ENCODE measurements at places on chromosomes 6 and 20.

GRCh38 chr6:163872335-163872734 lies 457.8 kb downstream of the QKI start:
- no peak for DNase-seq

DNA sequence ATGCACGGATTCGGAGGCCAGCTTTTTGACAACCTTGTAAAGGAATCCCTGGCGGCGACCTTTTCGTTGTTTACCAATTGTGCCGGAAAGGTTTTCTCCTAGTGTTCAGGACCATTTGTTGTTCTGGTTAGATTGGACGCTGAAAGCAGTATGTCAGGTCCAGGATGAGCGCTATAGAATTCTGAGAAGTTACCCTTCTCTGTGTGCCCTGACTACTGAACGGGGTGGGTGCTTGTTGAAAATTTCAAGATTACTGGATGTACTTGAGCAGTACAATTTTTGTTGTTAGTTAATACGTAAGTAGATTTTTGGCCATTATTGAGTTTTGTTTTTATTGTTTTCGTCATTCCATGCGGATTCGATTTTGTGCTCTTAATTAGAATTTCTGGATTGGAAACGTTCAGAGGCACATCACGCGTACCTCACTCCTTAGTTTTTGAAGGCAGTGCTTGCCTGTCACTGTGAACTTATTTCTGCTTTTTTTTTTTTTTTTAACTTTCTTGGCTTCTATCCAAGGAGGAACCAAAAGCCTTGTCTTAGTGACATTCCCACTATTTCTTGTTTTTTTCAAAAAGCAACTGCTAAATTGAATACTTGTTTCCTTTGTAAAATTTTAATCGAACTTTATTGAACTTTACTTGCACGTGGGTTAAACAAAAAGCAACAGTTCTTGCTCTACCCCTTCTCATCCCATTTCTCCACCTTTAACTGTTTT lies 898 bp downstream of the XRN2 start:
- DNase-seq, result no peak

DNA sequence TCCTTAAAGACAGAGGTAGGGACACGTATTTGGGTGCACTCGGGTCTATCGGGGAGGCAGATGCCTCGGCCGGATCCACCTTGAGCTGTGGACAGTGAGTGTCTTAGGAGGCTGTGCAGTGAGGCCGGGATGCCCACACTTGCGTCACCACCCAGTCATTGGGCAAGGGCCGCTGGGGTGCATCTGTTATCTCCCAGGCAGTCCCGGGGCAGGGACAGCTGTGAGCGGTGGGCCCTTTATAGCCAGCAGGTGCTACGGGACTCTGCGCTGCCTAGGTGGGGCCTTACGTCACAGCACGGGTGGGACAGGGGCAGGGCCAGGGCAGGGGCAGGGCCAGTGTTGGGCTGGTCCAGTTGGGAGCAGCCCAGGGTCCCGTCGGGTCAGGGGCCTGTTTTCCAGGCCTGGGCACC lies 689 bp upstream of the COL20A1 start:
- no peak for DNase-seq

GRCh38 chr20:52103335-52103912 lies 88.2 kb downstream of the ZFP64 start:
- DNase-seq, result peak; percentile 59

DNA sequence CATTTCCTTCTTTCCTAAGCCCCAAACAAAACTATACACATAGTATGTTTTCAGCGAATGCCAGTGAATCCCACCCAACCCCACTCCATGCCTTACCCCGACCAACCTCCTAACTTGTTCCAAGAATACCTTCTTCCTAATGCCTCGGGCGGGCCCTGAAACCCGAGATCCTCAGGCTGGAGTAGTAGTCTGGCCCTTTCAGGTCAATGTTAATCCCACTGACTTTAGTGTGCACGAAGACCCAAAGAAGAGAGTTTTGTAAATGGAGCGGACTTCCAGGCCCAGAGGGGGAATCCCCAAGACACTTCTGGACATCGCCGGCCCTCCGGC lies 394 bp downstream of the YIPF3 start:
- no peak for DNase-seq

DNA sequence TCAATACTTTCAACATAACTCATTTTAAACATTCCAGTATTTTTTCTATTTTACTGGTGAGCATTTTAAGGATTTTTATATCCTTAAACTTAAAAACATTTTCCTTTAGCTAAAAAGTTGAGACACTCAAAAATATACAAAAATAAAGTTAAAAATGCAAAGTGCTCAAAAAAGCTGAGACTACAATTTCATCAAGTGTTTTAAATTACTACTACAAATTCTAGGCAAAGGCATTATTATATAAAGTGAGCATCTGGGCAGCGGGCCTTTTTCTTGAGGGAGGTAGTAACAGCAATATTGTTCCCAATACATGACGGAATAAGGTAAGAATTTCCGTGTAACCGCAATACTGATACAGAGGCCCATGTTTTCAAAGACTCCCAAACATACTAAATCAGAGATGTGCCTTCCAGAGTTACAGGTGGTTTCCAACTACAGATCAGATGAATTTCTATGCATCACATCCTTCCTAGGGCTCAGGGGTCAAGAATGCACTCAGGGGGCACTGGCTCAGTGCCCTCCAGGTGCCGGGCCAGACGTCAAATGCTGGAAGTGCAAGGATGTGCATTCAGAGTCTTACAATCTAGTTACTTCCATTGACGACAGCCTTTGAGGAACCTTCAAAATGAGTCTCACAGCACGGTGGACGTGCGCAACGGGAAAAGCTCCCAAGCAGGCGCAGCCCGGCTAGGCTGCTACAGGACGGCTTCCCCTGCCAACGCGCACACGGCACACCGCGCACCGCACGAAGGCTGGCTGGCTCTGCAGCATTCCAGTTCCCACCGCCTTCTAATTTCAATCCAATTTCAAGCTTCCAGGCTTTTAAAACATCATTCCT lies 1.7 kb downstream of the PHF10 start:
- DNase-seq, result peak; percentile 81

DNA sequence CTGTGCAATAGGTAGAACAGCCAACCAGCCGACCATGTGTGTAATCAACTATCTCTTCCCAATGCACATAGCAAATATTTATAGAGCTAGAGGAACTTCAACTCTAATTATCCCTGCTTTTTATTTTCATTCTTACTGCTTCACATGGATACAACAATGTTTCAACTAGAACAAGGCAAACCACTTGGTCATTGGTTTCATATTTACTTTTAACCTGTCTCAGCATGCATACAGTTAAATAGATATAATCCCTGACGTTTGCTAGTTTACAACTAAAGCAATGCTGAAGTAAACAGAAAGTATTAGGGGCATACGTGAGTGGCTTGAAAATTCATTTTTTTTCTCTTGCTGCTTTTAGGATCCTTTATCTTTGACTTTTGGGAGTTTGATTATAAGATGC lies 318.5 kb upstream of the MAP3K7 start:
- no peak for DNase-seq

GRCh38 chr6:165675120-165675519 lies 12.1 kb upstream of the PDE10A start:
- DNase-seq, result no peak

GRCh38 chr6:13803581-13803980 lies 10.8 kb downstream of the MCUR1 start:
- DNase-seq, result no peak

DNA sequence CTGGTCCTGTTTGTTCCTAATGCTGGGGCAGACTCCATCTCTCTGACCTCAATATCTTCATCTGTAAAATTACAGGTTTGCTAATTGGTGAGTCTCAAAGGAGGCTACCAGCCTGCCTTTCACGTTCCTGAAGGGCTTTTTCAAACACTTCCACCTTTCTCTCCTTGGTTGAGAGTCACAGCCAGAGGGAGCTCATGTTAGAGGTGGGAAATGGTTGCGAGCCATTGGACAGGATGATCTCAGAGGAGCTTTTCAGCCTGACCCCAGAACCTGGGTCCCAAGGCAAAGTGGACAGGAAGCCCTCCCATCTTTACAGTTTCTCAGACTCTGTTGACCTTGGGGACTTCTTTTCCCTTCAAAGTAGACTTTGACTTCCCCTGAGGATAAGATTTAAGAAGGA lies 37.6 kb downstream of the NDUFAF5 start:
- DNase-seq, result no peak

DNA sequence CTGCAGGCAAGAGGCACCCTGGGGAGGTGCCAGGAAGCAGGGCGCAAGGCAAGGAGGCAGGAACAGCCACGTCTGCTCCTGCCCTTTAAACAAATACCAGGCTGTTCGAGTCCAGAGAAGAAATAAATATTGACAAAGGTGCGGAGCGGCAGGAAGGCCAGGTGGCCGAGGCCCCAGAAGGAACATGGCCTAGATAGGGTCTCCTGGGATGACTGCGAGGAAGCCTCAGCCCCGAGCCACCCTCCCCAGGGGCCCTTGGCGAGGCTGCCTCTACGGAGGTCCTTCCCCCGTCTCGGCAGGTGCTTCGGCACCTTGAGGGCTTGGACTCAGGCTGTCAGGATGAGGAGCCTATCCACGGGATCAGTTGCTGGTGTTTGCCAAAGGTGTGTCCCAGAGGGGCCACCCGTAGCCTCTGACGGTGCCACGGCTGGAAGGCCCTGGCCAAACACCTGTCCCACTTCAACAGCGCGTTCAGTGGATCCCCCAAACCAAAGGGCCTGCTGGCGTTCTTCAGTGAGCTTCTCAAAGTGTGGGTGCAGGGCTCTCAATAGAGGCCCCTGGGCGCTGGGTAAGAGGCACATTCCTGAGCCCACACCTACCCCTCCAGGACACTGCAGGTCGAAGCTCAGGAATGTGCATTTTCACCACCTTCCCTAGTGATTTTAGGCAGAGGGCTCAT lies 39.8 kb downstream of the SNX5 start:
- DNase-seq, result no peak

DNA sequence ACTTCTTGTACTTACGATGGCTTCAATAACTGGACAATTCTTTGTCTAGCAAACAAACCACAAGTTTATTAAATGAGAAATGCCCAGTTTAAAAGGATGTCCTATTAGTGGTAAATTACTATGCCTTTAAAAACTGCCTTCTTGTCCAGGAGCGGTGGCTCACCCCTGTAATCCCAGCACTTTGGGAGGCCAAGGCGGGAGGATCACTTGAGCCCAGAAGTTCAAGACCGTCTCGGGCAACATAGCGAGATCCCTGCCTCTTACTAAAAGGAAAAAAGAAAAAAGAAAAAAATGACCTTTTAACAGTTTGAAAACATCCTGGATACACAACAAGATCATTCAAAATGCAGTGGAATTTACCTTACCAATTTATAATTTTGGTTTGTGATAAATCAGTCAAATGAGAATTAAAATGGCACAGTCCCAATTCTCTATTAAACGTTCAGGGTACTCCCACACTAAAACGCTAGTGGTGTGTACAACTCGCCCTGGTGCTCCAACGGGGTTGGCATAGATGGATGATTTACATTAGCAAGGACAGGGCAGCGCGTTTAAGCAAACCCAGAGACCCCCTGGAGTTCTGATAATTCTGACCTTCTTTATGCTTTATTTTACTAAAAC lies 2.3 kb downstream of the ZBTB2 start:
- DNase-seq, result no peak
